ENCODE measurements at places on chromosomes 7 and 10.

DNA sequence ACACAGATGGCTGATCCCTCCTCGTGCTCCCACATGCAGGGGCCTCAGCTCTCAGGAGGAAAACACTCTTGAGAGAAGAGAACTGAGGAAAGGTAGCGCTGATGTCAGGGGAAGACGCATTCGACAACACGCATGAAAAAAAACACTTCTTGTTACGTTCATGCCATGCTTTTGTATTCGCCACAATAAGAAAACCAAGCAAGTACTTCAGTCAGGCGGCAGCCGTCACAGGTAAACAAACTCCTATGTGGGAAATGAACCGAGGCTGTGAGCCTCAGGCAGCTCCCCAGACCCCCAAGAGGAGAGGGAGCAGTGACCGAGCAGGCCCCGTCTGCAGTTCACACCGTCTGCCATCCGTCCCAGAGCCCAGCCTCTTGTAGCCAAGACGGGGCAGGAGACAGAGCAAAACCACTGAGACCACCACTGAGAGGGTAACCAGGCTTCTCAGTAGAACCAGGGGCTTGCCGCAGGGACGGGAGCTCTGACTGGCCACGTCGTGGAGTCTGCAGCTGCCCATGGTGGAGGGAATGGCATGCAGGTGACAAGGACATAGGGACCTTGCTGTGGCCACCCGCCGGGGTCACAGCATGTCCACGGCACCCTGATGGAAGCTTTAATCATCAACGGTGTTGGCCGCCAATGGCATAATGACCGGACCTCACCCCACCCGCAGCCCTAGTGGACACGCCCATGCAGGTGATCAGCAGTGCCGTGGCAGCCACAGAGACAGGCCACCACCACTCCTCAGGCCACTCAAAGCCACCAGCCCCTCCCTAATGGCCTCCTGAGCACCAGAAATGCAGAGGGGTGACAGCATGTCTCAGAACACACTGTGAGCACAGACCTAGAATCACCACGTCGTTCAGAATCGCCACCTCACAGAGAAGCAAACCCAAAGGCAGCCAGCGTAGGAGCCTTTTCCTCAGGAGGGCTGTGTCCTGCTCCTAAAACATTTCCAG lies 304.3 kb downstream of the PTPRN2 start:
- no peak for DNase-seq

DNA sequence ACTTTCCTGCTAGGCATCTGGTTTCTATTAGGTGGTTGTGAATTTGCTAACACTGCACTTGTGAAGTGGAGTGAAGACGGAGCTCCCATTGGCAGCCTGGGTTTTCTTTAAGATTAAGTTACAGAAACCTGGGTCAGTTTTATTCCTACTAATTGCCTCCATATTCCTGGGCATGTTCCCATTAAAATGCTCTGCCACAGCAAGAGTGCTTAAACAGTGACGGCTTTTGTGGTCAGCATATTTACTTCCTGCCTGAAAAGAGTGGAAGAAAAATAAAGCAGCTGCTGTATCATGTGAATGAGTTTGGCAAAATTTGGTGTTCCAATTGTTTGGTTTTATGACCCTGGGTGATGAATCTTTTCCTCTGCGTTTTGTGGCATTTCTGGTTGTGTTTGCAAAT lies 96.9 kb upstream of the PLXDC2 start:
- no peak for DNase-seq

- DNase-seq: no peak
Observed at GRCh38 chr7:99789441-99790070, 5.6 kb upstream of the CYP3A4 start.

DNA sequence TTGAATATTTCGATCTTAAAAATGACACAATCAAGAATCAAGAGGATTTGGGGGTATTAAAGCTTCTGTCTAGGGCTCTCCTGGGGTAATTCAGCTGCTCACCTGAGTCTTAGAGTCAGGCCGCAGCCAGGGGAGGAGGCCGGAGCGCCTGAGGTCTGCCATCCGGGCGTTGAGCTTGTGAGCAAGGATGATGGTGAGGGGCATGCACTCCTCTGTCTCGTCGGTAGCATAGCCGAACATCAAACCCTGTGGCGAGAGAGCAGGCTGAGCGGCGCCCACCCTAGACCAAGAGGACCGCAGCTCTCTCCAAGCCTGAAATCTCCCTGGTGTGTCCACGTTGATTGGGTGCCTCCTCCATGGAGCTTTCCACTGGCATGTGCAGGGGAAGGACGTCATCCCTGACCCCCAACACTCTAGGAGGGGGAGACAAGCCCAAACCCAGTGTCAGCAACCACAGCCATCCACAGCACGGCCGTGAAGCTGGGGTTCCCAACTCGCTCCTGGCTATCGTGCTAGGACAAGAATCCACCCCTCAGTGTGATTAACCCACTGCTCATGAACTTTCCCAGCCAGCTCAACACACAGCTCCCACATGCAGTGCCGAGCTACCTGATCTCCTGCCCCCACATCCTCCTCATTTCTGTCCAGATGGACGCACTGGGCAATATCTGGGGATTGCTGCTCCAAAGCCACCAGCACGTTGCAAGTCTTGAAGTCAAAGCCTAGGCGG lies 9.2 kb downstream of the MAT1A start:
- DNase-seq: no peak

Data from glomerular endothelial cell (primary cell).